ENCODE measurements at places on chromosomes 7 and 10.

DNA sequence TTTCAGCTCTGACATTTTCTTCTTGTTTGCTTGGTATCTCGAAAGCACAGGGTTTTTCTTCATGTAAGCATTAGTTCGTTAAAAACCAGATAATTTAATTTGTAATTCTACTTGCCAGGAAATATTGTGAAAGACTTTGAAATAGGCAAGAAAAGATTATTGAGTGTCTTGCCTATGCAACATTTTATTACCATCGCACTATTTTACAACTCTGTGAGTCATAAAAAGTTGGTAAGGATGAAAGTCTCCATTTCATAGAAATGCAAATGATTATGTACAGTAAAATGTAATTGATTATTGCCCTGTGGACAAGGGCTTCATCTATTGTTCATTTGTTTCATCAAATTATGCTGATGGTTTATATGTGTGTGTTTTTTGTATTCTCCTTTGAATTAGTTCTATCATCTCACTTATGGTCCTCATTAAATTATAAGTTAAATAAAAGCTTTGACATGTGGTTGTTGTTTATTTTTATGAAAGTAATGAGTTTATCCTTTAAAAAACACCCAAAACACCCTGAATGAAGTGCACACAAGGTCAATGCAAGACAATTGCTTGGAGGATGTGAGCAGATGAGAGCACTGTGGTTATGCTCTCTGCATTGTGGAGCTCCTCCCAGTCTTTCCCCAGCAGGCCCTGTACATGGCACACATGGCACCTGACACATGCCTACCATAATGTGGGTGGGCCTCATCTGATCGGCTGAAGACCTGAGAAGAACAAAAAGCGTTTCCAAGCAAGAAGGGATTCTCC lies 230.8 kb downstream of the CXCL12 start:
- DNase-seq = no peak

GRCh38 chr7:116543664-116544063 lies 18.8 kb downstream of the CAV1 start:
- peak; percentile 65 for DNase-seq

- peak; percentile 74 for DNase-seq
Measured at GRCh38 chr10:92834331-92834730, 14.0 kb upstream of the EXOC6 start.

- no peak for DNase-seq
Measured at GRCh38 chr7:17661982-17662585, 278.2 kb downstream of the SNX13 start.
